Fibroblast of lung (primary cell): ENCODE measurements at places on chromosomes 7 and 10.
A peak's percentile ranks its signal among the peaks of the same experiment; 100 is the strongest.

GRCh38 chr10:20089879-20090278 lies 273.6 kb downstream of the PLXDC2 start:
- DNase-seq: no peak

DNA sequence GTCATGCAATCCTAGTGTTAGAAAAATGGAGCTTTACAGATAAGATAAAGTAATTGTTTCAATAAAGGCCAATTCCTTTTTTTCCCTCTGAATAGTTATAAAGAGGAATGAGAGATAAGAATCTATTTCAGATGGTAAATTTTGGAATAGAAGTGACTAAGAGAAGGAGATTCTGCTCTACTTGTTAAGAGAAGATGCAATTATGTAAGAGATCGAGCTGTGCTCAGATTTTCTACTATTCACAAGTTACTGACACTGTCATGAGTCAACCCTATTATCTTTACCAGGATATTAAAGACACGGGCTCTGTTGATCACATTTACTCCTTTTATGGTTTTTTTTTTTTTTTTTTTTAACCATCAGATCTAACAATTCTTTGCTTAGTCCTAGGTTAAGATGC lies 511.3 kb downstream of the ARL4A start:
- DNase-seq: peak; percentile 65

DNA sequence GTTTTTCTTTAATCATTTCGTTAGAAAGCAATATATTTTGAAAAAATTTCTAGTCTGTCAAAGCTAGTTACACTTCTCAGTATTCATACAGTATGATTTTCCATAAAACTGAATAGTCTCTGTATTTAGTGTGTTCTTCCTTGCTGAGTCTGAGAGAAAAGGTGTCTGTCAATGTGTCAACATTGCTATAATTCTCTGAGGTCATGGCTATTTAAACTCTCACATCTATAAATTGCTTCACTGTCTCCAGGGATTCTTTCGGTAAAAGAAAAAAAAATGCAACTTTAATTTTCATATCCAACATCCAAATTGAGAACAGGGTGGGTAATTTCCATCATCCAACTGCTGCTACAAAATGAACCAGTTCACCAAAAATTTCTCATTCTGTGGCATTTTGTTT lies 319.7 kb upstream of the GHITM start:
- no peak for DNase-seq

DNA sequence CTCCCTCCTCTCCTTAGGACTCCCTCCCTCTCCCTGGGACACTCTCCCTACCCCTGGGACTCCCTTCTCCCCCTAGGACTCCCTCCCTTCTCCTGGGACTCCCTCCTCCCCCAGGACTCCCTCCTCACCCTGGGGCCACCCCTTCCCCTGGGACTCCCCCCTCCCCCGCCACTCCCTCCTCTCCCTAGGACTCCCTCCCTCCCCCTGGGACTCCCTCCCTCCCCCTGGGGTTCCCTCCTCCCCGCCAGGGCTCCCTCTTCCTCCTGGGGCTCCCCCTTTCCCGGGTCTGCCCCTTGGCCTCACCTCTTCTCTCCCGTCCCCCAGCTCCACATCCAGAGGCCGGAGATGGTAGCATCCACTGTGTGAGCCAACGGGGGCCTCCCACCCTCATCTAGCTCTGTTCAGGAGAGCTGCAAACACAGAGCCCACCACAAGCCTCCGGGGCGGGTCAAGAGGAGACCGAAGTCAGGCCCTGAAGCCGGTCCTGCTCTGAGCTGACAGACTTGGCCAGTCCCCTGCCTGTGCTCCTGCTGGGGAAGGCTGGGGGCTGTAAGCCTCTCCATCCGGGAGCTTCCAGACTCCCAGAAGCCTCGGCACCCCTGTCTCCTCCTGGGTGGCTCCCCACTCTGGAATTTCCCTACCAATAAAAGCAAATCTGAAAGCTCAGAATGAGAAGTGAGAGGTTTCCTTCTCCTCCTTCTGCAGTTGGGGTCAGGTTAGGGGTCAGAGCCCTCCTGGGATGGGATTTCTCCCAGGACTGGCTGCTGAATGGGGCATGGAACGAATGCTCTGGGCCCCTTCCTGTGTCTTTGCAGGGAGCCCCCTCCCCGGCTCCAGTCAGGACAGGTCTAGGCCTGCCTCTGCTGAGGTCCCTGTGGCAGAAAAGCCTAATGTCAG lies 1.4 kb upstream of the MUC17 start:
- no peak for DNase-seq

- no peak for DNase-seq
Measured at GRCh38 chr7:123367031-123367430, 167.3 kb upstream of the SLC13A1 start.

GRCh38 chr10:71236822-71237682 lies 24.7 kb downstream of the UNC5B start:
- DNase-seq: no peak

- peak; percentile 92 for DNase-seq
Measured at GRCh38 chr7:36192053-36192824, 39.2 kb downstream of the EEPD1 start.

DNA sequence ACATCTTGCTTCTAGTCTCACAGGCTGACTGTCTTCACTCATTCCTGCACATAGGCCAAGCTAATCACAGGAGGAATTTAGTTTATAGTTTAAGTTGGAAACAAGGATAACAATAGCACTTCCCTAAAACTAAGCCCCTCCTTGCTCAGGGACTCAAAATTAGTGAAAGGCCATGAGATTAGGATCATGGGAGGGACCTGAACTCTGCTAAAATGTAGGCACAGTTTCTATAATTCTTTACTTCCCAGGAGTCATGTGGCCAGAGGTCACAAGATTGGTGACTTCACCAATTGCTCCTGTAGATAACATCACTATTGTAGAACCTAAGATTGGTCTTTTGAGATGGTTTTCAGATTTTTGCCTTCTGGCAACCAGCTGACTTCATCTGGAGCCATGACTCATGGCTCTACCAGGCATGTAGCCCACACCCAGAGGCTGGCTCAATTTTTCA lies 14.8 kb upstream of the UPP1 start:
- DNase-seq: peak; percentile 29

DNA sequence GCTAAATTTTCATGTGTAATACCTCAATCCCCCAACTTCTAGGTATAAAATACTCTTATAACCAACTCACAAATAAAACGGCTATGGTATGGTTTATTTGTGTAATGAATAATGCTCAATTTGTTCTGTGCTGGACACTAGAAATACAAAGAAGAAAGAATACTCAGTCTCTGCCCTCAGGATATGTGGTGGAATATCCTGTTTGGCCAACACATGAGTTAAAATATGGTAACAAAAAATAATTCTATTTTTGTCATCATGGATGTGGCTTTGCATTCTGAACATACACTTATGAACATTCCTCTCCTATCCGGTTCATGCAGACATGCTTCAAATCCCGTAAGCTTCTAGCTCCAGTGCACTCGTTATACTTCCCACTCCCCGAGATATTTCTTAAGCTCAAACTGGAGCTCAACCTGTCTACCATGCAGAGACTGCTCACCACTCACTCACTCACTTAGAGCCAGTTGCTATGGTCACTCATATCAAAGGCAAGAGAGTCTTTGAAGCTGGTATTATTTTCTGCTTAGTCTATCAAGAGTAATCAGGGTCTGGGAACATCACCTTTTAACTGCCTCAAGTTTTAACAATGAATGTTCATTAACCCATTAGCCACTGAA lies 53.8 kb upstream of the SLC16A12 start:
- DNase-seq: no peak

GRCh38 chr7:6442114-6442513 lies 5.6 kb downstream of the DAGLB start:
- DNase-seq: peak; percentile 70

DNA sequence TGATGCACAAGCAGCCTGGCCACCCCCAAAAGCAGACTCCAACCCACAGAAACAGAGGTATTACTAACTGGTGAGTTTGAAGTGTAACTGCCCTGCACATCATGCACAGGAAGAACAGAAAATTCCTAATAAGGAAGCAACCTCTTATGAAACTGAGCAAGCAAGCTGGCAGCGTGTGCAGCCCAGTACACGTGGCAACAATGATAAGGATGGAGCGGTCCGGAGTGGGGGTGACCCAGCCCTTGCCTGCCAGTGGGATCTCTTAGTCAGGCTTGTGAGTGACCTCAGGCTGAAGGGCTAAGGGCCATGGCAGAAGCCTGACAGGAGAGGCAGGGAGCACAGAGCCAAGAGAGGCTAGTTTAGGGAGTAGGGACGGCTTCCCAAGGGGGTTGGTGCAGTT lies 22.1 kb upstream of the AOAH start:
- DNase-seq: peak; percentile 58

DNA sequence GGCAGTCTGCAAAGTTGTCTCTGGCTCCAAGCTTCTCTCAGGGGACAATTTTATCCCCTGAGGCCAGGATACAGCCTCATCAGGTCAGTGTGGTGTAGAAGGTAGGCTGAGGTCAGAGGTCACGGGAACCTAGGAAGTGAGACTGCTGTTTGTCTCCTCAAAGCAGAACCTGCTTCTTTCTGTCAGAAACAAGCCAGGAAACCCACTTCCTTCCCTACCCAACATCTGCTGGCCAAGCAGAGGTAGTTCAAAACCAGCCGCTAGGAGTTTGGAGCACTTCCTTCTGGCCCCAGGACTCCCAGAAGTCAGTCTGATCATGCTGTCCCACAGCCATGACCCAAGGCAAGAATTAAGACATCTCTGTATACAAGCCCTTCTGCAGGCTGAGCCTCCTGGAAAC lies 12.2 kb downstream of the CLRN3 start:
- no peak for DNase-seq

GRCh38 chr7:41696323-41696916 lies 6.5 kb downstream of the INHBA start:
- peak; percentile 91 for DNase-seq

GRCh38 chr10:60896033-60896432 lies 48.0 kb downstream of the RHOBTB1 start:
- peak; percentile 44 for DNase-seq

DNA sequence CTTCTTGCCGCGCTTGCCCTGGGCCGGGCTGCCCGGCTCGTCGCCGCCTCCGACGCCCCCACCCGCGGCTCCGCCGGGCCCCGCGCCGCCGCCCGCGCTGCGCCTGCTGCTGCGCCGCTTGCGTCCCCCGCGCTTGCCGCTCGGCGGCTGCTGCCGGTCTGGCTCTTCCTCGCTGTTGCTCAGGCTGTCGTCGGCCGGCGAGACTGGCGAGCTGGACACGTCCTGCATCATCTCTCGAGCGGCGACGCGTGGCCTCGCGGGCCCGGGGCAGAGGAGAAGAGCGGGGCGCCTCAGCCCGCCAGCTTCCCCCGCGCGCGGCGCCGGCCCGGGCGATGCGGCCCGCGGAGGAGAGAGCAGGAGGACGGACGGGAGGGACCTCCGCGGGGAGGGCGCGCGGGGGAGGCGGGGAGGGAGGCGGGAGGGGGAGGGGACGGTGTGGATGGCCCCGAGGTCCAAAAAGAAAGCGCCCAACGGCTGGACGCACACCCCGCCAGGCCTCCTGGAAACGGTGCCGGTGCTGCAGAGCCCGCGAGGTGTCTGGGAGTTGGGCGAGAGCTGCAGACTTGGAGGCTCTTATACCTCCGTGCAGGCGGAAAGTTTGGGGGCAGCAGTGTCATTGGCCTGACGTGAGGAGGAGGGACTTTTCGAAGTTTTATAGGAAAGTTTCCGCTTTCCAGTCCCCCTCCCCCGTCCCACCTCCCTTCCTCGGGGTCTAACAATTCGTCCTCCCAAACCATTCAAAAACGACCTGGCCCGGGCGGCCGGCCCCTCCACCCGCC lies at the start of gene TWIST1:
TSS of gene TWIST1 (minus strand) at position 546 of the 779 bp plus-strand sequence. CDS start at position 231, 315 bp downstream.
- DNase-seq: peak; percentile 75

GRCh38 chr10:69639291-69640195 lies 9.5 kb downstream of the FAM241B start:
- peak; percentile 70 for DNase-seq

- DNase-seq: no peak
Measured at GRCh38 chr10:33950206-33950605, 615.7 kb upstream of the NRP1 start.

GRCh38 chr7:4837803-4838625 lies 23.8 kb downstream of the PAPOLB start:
- DNase-seq: no peak

GRCh38 chr7:40572810-40573465 lies 438.1 kb downstream of the SUGCT start:
- peak; percentile 90 for DNase-seq

DNA sequence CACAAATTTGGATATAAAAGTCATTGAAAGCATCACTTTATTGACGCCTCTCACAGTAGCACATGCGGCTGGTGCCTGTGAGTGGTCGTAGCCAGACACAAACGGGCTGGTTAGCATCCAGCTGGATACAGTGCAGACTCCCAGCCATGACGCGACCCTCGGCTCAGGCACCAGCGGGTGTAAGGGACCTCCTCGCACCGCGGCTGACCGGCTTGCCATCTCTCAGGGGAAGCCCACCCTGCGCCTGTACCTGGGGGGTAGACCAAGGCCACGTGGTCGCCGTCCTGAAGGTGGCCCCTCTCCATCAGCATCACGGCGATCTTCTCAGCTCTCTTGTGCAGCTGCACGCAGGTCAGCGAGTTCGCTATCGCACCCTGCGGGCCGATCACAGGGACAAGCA lies 213.8 kb downstream of the ZMYND11 start:
- no peak for DNase-seq

- no peak for DNase-seq
Measured at GRCh38 chr10:116743266-116744064, 1.1 kb upstream of the HSPA12A start.
